ENCODE measurements at places on chromosomes 3 and 15. TPM values are rescaled to one million over a fixed set of nuclear protein-coding genes. Genes with fewer than 3 reads are reported as not detected.

Gene RASGRP1
- 0.24 TPM for total RNA-seq

Gene TCF12
- total RNA-seq, result 39.0 TPM

Gene LOXL1
- total RNA-seq, result 1.2 TPM

Gene CSPG4
- 0.12 TPM for total RNA-seq

Gene TRPM1
- total RNA-seq, result not detected

Gene COL7A1
- total RNA-seq, result 147 TPM

Gene RTP1
- total RNA-seq, result not detected

Gene DET1
- 6.6 TPM for total RNA-seq

Gene PLA2G4D
- total RNA-seq, result not detected

Gene LPCAT4
- 65.1 TPM for total RNA-seq

Gene ACP3
- total RNA-seq, result 0.10 TPM

Gene CDHR4
- total RNA-seq, result 0.17 TPM

Gene KLHDC8B
- 3.2 TPM for total RNA-seq

Gene PROS1
- 13.8 TPM for total RNA-seq

Gene SETMAR
- total RNA-seq, result 8.7 TPM

Gene APOD
- total RNA-seq, result 1.2 TPM

Gene STAC
- total RNA-seq, result 2.2 TPM
